CD4-positive, CD25-positive, alpha-beta regulatory T cell (primary cell): ENCODE measurements at places on chromosomes 13 and 19. TPM values are rescaled to one million over a fixed set of nuclear protein-coding genes. Genes with fewer than 3 reads are reported as not detected.

The PCDH20 gene
- not detected for polyA plus RNA-seq

The KLK2 gene
- polyA plus RNA-seq: not detected

The KCNRG gene
- 0.15 TPM for polyA plus RNA-seq

The TEX26 gene
- not detected for polyA plus RNA-seq

The PEG3 gene
- not detected for polyA plus RNA-seq

The POLR2E gene
- polyA plus RNA-seq: 120 TPM

The ZNF28 gene
- 21.4 TPM for polyA plus RNA-seq

The ERICH6B gene
- not detected for polyA plus RNA-seq

The ACOD1 gene
- not detected for polyA plus RNA-seq

The NLRP11 gene
- polyA plus RNA-seq: not detected
